ENCODE measurements at places on chromosomes 1 and 21.

DNA sequence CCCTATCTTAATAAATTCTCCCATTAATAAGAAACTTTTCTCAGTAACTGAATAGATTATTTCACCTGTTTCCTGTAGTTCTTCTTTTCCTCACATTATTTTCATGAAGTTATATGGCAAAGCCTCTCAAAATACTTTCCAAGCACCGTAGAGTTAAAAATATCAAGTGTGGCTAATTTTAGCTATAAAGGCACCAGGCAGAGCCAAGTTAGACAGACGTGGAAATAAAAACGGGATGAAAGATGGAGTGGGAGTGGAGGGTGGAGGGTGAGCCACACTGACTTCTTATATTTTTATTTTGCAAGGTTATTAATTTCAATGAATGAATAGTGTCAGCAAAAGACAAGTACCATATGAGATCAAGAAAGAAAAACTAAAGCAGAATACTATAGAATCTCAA lies 71.7 kb downstream of the ENAH start:
- no peak for DNase-seq

- no peak for DNase-seq
These were observed 598.5 kb upstream of the ADAMTS5 start for GRCh38 chr21:27565364-27565763.

GRCh38 chr1:162421258-162422164 lies 9.6 kb upstream of the SH2D1B start:
- no peak for DNase-seq

DNA sequence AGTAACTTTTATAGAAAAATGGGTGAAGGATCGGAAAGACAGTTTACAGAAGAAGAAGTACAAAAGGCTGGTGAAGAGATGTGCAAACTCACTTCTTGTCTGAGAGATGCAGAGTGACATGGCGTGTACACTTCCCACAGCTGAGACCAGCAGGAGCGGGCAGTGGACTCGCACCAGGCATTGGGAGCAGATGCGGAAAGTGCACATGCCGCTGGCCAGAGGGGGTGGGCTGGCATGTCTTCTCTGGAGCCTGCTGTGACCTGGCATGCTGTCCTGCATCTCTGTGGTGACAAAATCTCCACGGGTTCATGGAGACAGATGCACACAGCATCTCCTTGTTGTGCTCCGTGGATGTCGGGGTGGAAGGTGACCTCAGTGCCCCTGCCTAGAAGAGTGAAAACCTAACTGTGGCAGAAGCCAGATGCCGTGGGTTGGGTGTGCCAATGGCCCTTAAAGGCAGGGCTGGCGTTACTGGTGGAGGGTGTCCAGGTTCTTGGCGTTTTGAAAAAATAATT lies 128.6 kb upstream of the COL6A1 start:
- no peak for DNase-seq

DNA sequence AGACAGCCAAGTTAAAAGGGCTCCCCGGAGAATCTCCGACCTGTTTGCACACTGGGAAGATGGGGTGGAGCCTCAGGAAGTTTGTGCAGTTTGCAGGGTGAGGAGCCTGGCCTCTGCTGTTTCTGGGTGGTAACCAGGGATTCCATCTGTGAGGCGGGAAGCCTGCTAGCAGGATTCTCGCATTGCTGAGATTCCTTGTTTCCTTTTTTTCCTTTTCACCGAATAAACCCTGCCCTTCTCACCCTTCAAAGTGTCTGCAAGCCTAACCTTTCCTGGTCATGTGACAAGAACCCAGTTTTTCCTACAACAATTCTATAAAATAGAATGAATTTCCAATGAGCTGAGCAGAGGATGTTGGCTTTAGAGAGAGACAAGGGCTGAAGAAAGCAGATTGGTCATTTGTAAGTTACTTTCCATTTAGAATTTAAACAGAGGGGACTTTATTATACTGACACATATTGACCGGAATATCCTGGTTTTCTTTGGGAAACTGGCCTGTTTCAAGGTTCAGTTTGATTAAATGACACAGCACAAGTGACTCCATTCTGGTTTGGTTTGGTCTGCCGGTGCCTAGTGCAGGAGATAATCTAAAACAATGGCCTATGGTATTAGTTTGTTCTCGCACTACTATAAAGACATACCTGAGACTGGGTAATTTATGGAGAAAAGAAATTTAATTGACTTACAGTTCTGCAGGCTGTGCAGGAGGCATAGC lies 48.7 kb upstream of the DNAH14 start:
- no peak for DNase-seq

- DNase-seq = no peak
These were observed 65.9 kb downstream of the WDR64 start for GRCh38 chr1:241717975-241718374.

DNA sequence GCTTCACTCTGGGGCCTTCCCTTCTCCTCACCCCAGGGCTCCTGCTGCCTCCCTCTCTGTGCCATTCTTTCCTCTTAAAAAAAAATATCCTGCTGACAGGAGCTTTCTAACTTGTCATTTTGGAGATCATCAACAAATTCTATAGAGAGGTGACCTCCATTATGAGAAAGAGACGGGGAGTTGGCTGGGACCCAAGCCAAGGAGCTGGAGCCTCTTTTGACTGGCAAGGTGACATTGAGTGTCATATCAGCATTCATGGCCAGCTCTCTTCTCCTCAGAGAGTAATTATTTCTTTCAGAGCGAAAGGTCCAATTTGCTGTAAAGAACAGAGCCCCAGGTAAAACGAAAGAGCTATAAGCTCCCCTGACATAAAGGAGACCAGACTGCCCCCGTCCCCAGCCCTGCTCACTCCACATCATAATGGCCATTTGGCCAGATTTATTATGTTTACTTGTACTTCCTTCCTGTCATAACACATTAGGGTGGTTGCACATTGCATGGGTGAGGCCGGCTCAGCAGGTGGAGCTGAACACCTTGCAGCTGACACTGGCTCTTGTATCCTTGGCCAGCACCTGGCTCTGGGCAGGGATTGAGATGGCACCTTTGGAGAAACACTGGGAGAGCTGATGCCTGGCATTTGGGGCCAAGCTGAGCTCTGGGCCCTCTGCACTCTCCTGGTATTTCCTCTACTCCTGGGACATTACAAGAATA lies 404.0 kb upstream of the VAMP3 start:
- peak; percentile 86 for DNase-seq

GRCh38 chr1:7749126-7749525 lies 22.0 kb upstream of the VAMP3 start:
- no peak for DNase-seq

DNA sequence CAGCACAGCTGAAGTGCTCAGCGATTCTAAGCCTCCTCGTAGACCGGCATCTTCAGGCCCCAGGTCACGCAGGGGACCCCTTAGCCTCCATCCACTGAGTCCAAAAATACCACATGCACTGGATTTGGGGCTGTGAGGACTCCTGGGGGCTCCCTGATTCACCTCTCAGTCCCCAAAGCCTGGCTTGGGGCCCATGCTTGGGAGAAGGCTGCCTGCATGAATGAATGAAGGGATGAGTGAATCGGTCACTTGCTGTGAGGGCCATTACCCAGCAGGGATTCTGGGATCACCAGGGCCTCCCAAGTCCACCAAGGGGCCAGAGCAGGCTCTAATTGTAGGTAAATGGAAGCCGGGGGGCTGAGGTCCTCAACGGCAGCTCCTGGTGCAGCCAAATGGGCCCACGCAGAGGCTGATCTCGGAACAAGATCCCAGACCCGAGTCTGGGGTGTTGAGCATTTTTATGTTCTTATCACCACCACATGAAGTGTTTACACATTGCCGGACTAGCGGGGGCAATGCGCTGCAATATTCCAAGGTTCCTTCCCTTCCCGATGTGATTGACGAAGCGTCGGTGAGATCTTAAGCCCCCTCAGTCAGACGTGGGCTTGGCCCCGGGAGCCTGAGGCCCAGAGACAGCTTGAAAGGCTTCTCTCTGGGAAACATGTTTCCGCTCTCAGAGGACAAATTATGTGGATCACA lies 13.6 kb upstream of the ARHGEF16 start:
- no peak for DNase-seq

GRCh38 chr1:230230273-230230672 lies 163.2 kb downstream of the GALNT2 start:
- no peak for DNase-seq

- no peak for DNase-seq
These were observed 20.1 kb downstream of the TFAP2E start for GRCh38 chr1:35592991-35593769.

- peak; percentile 59 for DNase-seq
These were observed 42.1 kb downstream of the HOOK1 start for GRCh38 chr1:59856725-59857338.

DNA sequence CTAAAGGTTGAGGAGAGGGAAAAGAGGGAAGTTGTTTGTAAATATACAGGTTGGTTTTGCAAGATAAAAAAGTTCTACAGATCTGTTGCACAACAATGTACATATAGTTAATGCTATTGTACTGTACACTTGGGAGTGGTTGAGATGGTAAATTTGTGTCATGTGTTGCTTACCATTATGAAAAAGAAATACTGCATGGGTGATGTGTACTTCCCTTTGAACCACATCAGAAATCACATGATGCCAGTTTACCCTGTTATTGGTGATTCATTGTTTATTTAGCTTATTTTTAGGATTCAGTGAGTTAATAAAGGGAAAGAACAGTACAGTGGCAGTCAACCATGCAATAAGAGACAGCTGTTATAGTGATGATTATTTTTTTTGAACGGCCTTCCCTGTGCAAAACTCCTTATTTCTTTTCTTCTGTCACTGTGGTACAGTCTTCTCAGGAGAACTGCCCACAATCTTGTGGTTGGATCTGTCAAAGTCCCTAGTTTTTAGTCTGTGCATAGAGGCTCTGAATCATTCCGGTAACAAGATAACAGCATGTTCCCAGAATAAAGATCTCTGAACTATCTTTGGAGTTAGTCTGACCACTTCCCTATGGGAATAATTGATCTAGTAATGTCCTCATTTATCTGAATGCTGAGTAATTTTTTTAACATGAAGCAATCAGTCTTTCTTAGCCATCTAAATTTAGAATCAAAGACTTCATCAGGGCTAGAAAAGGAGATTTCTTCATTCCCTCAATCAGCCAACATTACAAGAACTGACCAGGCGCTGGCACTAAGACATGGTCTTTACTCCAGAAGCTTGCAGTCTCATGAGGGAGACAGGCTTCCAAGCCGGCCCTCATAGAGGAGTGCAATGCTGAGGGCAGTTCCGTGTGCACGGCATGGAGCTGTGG lies 84.2 kb downstream of the SH3GLB1 start:
- no peak for DNase-seq

DNA sequence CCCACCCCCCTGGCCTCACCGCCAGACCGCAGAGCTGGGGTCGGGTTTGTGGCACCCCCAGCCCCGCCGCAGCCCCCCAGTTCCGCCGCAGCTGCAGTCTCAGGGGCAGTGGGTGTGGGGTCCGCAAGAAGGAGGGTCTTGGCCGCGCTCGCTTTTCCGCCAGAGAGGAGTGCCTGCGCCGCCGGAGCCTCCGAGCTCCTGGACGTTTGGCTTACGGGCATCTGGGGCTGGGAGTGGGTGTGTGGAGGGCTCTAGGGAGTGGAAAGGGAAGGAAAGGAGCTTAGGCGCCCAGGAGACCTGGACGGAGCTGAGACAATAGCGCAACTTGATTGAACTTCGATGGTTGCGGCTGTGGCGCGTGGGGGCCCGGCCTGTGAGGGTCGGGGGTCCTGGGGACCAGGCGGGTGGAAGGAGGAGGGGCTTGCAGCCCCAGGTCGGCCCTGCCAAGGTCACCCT lies 88.8 kb upstream of the IPO9 start:
- no peak for DNase-seq

GRCh38 chr21:34367320-34367935 lies 3.6 kb downstream of the KCNE2 start:
- peak; percentile 67 for DNase-seq

GRCh38 chr1:236421850-236422516 lies 27.9 kb downstream of the EDARADD start:
- DNase-seq = no peak

DNA sequence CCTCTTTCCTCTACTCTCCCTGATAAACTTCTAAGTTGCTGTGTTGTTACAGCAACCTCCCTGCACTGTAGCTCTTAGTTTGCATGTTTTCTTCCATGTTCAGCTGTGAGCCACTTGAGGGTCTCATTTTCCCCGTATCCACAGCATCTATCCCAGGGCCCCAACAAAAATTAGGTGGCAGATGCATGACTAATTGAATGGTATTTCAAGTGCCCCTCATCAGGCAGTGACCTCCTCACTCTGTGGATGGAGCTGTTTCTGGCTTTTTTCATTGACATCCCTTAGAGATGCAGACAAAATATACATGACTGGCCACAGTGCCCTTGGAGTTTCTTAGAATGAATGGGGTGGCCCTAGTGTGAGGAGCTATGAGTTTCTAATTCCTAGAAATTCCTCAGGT lies 3.4 kb downstream of the CASQ2 start:
- DNase-seq = no peak

DNA sequence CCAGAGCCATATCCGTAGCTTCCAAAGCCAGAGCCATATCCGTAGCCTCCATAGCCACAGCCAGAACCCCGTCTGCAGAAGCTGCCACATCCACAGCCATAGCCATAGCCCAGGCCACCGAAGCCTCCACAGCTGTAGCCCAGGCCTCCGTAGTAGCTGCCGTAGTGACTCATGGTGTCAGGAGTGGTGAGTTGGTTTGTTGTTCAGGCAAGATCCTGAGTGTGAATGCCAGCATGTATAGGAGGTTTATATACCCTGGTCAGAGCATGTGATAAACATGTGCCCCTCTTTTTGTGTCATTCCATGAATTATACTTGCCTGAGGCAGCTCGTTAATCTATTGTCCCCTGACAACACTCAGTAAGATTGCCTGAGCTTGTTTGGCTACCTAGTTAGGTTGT lies at the start of gene KRTAP19-1:
KRTAP19-1 (minus strand) TSS at position 223 of the 400 bp plus-strand sequence; CDS start at position 173, 50 bp downstream.
- DNase-seq = no peak

DNA sequence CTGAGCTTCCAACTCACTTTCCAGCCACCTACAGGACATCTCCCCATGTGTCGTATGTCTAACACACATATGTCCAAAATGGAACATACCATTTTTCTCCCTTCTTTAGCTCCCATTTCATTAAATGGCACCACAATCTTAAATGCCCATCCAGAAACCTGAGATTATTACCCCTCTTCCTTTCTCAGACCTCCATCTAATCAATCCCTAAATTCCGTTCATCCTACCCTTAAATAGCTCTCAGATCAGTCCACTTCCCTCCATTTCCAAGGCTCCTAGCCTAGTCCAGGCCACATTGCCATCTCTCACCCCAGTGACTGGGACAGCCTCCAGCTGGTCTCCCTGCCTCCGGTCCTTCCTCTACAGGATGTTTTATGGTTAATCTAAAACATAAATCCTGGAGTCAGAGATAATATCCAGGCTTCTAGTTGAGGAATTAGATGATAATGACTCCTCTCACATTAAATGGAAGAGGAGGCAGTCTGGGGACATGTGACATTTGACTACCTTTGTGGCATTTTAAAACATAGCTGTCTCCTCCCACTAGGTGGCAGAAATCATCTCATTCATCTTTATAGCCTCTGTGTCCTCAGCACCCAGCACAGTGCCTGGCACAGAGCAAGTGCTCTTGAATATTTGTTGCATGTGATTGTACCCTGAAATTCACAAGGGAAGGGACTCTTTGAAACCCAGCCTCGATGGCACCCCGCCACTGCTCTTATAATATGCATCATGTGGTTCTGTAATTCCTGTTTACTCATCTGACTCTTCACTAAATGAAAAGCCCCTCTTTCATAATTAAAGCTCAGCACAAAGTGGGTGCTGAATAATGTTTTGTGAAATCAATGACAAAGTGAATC lies 102.3 kb downstream of the TMEM53 start:
- peak; percentile 8 for DNase-seq

- DNase-seq = no peak
These were observed 43.7 kb upstream of the KANK4 start for GRCh38 chr1:62362926-62363325.

Data from SHP77 (cell line).